NCI-H1436 (cell line): ENCODE measurements at places on chromosomes 7 and 10.

- no peak for DNase-seq
These were observed 56.7 kb downstream of the VSTM4 start for GRCh38 chr10:49058463-49059255.

DNA sequence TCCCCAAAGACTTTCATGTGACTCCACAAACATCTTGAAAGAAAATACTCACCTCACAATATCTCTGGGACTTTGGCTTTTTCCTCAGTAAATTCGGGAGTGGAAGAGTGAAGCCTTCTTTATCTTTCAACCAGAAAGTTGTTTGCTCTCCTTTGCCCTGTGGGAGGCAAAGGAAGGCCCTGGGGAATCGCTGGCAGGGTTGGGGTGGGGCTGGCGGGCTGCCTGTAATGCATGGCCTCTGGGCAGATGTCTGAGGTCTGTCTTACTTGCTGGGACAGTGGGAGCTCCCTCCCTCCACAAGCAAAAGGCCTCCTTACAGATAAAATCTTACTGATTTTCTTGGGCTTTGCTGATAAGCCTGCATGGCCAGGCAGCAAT, 24.9 kb downstream of the TECTB start:
- no peak for DNase-seq

DNA sequence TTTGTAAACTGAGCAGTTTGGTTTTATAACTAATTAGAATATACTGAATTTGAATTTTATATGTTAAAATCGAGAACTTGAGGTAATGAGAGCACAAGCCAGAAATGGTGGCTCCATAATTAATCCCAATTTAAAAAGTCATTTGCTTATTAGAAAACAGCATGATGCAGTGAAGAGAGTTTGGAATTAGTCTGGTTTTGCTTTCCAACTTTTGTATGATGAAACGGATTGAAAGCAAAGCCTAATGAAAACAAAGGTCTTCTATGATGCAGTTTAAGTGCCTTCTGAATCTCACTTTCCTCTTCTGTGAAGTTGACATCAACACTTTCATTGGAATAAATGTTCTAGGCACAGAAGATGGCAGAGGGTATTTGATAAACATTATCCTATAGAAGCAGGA, 89.4 kb downstream of the SORCS1 start:
- no peak for DNase-seq

- no peak for DNase-seq
These were observed 2.9 kb upstream of the ENTPD7 start for GRCh38 chr10:99656199-99657064.

- DNase-seq, result no peak
These were observed 611.9 kb upstream of the FOXK1 start for GRCh38 chr7:4070214-4070613.

GRCh38 chr10:50512743-50513416, 110.9 kb downstream of the SGMS1 start:
- DNase-seq, result no peak

GRCh38 chr7:121519548-121520521, 123.7 kb upstream of the FAM3C start:
- DNase-seq, result no peak

GRCh38 chr7:1989049-1989860, 243.5 kb downstream of the MAD1L1 start:
- DNase-seq, result no peak

DNA sequence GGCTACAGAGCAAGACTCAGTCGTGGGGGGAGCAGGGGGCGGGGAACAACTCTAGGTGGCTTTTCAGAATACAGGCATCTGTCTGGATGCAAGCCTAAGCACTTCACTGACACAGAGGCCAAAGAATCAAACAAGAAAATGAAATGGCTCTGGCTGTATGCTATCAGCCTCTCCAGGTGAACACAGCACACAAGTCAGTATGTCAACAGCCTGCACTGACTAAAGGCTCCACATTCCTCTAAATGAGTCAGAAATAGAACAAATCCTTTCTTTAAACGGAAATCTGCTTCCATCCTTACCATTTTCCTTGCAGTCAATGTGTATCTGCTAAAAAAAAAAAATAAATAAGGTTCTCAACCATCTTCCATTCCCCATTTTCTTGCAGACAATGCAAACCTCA, 88.3 kb downstream of the ARMH3 start:
- DNase-seq, result no peak

DNA sequence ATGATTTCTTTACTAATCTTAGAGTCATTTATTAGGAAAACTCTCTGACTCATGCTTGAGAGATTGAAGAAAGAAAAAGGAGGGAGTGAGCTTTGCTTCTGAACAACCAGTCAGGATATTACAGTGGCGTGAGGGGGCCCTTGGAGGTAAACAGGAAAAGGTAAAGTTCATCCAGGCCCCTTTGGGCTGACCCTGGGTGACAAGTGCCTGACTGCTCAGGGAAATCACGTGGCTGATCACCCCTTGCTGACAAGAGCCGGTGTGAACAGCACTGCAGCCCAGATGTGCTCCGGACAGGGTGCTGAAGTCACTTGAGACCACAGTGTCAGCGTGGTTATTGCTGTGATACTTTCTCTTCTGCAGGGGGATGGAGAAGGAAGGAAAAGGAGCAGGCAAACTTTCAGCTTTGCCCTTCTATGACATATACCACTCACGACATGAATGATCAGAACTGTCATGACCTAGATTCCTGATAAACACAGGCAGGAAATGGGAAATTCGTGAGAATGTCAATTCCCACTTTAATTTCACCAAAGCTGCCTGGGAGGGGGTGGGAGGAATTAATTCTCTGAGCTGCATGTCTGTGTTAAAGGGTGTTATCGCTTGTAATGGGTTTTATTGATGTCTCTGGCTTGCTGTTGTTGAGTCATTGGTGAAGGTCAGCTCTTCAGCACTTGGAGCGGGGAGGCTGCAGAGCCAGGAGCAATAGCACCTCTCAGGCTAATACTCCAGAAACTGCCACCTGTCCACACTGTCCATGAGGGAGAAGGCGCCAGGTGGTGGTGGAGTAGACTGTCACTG, 139.8 kb upstream of the AOAH start:
- DNase-seq, result no peak

GRCh38 chr7:134188311-134188710, 61.2 kb downstream of the LRGUK start:
- no peak for DNase-seq

- no peak for DNase-seq
These were observed 26.8 kb downstream of the BET1 start for GRCh38 chr7:93977211-93977950.

GRCh38 chr7:96236198-96237039, 85.5 kb downstream of the SLC25A13 start:
- no peak for DNase-seq

- no peak for DNase-seq
These were observed 329.2 kb upstream of the LRGUK start for GRCh38 chr7:133797818-133798520.

GRCh38 chr10:43420369-43421200, 11.6 kb upstream of the HNRNPF start:
- peak; percentile 79 for DNase-seq

- DNase-seq, result peak; percentile 44
These were observed 266.0 kb downstream of the USP6NL start for GRCh38 chr10:11345224-11346054.

- no peak for DNase-seq
These were observed 55.8 kb upstream of the LANCL2 start for GRCh38 chr7:55309040-55309991.

DNA sequence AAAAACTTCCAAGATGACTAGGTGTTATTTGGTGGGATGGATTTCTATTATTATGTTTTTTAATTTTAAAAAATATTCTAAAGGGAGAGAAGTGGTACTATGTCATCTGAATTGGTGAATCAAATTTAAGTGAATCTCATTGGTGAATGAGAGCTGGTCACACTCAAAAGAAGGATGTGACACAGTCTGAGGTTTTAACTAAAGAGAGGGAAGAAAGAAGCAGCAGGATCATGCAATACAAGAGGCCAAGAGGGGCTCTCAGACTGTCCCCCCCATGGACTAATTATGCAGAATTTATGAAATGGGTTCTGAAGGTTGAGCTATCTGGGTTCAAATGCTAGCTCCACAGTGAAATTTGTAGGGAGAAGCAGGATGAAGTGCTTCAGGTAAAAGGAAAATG, 16.2 kb downstream of the MACC1 start:
- DNase-seq, result no peak

DNA sequence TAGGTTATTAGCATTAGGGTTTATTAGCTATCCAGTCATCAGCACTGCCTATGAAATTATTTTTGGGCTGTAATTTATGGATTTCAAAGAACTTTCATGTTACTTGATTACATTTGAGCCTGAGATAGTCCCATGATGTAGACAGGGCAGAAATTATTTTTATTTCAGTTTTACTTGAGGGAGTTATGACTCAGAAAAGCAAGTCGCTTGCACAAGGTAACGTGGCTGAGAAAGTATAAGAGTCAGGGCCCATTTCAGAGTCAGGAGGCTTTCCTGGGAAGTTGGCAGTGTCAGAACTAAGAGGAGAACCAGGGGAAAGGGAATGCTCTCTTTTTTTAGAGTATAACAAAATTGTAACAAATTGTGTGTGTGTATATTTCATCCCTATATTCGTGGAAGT, 16.5 kb downstream of the GATA3 start:
- DNase-seq, result no peak

DNA sequence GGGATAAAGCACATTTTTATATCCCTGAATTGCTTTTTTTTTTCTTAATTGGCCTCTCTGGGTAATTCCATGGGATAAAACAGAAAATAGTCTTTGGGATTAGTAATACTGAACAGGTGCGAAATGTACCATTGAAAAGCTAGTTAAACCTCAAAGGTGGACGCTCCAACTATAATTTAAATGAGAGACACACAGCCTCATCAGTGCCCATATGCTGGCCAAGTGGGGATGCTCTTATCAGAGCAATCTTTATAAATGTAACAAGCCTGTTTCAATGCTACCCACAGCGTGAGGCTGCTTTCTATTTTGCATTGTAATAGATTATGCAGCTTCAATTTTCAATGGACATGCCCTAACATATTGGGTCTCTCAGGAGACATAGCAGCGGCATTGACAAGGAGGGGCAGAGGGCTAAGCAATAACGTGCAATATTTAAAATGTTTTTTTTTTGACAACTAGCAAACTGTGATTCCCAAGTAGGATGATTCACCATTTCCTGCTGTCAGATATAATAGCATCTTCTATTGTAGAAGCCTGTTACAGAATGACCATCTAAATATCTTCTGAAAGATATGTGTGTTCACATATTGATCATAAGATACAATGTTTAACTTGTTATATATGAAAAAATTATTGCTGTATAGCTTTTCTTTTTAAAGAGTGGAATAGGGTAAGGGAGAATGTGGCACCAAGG, 91.3 kb upstream of the BET1 start:
- DNase-seq, result no peak

DNA sequence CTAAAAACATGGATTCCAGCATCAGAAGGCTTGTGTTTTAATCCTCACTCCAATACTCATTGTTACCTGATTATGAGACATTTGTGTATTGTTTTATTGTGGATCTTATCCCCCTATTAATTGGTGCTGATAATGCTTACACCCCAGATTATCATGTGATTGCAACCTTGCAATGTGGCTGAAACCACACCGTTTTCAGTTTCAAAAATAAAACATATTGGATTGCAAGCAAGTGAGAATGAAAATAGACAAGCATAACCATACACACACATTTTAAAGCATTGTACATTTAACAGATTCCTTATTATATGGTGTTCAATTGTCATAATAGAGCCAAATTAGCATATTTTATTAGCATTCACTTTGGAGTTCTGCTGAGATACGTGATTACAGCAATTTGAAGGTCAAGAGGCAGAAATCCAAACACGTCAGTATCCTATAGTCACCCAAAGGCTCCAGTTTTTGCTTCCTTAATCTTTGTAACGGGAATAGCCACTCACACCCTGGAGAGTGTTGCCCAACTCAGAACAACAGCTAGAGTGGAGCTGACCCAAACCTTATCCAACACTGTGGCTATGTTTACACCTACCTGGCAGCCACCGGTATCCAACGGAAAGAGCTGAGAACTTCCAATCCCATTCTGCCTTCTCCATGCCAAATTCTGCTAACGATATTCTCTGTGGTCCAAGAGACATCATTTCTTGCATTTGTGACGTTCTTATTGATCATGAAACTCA, 317.1 kb upstream of the KLF6 start:
- no peak for DNase-seq

DNA sequence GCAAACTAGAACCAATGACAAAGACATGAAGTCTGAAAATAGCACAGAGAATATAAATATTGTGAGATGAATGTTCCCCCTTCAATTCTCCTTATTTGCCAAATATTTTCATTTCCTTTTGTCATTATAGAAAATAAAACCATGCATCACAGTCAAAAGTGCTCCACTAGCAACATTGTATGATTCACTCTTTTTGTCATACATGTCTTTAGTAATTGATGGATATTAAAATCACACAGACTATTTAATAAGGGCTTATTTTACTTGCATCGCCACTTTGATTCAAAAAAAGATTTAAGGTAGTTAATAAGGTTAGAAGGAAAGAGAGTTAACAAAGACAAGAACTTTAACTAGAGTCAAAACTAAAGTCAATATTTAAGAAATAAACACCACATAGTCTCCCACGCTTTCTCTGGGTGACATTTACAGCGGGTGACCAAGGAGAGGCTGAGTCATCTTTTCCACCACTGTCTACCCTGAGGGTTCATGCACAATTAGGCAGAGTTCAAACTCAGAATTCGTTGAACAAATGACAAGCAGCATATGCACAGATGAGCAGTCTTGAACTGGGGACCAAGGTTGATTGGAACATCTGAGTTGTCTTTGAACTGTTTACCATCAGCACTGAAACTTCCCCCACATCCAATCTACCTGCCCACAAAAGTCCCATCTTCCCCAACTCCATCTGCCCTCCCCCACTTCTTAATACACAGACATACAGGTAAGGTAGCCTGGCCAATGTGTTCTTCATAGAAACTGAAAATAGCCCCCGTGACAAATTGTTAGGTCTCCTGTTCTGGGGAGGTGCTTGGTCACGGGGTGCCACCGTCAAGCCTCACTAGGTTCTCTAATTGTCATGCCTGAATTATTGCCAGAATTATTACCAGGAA, 42.5 kb downstream of the C7orf25 start:
- no peak for DNase-seq

- no peak for DNase-seq
These were observed 78.0 kb upstream of the DYNC1I1 start for GRCh38 chr7:95694334-95694733.

GRCh38 chr7:157568770-157569584, 232.2 kb downstream of the DNAJB6 start:
- DNase-seq, result peak; percentile 77

DNA sequence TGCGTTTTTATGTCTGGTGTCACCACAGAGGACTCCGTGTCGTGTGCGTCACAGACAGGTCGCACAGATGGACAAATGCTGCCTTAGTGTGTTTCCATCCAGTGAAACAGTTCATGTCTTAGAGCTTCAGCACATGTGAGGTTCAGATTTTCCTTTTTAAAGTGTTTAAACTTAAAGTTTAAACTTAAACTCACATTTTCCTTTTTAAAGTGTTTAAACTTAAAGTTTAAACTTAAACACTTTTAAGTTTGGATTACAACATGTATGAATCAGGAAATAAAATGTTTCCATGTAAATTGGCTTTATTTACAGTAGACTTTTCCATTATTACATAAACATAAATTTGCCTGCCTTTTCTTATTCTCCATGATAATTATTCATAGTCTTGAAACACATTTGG, 67.3 kb downstream of the INSYN2A start:
- no peak for DNase-seq

- no peak for DNase-seq
These were observed 57.4 kb downstream of the PIP4K2A start for GRCh38 chr10:22657024-22657423.
